ENCODE measurements at places on chromosomes 1 and 21.

GRCh38 chr1:45299981-45300668 lies 26.6 kb upstream of the HPDL start:
- DNase-seq, result peak; percentile 32

DNA sequence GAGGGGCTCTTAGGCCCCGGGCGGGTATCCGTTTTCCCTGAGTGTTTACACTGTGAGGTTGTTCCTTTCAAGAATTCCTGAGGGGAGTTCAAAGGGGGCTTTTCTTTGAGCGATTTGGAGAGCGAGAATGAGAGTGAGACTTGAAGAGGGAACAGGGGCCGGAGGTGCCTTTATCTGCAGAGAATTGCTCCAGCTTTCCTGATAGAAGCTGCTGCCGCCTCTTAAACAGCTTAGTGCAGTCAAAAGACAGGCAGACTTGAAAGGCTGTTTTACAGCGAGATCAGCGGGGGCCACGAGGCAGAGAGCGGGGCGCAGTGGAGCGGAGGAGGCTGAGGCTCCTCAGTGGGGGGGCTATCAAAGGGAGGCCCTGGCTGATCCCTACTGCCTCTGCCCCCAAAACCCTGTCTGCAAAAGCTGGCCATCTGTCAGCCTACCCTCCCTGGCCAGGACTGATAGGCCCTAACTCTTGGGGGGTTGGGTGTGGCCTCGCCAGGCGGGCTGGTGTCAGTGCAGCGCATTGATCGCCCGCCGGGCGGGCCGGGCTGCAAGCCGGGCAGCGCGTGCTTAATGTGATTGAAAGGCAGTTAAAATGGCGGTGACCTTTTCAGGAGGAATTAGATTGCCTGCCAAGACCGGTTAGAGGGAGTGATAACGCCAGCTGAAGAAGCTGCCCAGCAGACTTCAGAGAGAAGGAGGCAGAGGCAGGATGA lies 36.4 kb downstream of the TMEM53 start:
- no peak for DNase-seq

- DNase-seq, result no peak
Observed at GRCh38 chr1:65979136-65980044, 186.7 kb downstream of the PDE4B start.

DNA sequence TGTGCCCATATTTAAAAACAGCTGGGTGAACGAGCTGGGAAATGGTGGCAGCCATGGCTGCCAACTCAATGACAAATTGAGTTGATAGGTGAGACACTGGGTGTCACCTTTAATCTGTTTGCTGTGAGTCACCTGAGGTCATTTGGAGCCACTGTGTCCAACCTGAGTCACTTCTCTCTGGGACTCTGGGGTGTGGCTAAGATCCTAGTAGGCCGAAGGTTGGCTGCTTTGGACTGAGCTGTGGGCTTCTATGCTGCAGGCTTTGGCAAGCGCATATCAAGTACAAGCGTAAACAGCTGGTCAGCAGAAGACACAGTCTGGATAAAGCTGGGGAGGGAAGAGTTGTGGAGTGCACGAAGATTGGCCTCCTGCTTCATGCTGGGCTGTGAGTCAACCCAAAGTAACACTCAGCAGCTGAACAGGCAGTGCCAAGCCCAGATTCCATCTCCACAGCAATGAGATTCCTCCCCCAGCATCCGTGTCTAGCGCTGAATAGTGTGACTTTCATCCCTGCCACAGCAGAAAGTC lies 24.0 kb downstream of the TEX35 start:
- no peak for DNase-seq

DNA sequence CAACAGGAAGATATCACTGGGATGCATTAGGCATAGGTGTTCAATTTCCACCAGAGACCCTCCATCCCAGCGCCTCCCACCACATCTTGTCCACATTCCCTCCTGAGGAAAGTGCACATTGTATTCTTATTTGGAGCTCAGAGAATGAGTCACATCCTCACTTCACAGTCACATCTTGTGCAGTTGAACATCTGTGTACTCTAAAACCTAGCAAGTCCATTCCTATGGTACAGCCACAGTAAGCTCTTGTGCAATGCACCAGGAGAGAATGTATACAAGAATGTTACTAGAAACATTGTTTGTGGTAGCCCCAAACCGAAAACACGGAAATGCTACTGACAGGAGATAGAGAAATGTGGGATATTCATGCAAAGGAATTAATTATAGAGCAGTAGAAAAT lies 1.6 kb upstream of the KDF1 start:
- DNase-seq, result no peak

DNA sequence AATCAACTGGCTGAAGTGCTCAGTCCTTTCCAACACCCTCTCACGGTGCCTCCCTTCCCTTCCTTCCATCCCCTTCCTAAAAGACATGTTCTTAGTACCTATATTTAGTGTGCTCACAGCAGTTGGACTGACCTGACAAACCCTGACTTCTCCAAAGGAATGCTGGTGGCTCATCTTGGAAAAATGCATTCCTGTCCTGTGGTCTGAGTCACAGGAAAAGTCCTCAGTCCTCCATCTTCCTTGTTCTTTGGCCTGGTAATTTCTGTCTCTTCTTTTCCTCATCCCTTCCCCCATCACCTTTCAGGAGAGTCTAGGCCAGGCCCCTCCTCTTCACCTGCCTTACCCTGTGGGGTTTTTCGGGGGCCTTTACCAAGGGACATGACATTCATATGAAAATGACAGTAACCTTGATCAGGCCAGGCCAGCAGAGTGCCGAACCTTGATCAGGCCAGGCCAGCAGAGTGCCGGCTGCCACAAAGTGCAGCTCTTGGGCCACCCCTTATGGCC lies 7.2 kb downstream of the ATP1B1 start:
- no peak for DNase-seq

DNA sequence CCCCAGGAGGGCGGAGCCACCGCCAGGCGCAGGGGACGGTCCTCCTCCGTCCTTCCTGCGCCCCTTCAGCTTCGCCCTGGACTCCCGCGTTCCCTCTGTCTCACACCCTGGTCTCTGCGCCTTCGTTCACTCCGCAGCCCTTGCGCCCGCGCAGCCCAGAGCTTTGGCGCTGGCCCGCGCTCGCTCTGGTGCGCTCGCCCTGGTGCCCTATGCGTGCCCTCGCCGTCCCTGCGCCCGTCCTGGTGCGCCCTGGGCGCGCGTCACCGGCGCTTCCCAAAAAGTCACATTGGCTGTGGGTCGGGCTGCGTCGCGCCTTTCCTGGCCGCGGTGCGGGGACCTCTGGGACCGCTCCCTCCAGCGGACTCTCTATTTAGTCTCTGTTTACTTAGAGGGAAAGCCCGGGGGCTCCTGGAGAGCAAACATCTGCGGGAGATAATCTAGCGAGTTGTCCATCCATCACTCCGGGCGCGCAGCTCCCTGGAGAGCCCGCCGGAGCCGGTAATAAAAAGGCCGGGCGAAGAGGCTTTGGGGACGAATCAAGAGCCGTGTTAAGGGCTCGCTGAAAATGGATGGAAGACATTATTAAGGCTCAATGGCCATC lies 178.6 kb downstream of the PRDM16 start:
- no peak for DNase-seq

GRCh38 chr1:210129092-210129491 lies 103.5 kb upstream of the SERTAD4 start:
- DNase-seq, result no peak

DNA sequence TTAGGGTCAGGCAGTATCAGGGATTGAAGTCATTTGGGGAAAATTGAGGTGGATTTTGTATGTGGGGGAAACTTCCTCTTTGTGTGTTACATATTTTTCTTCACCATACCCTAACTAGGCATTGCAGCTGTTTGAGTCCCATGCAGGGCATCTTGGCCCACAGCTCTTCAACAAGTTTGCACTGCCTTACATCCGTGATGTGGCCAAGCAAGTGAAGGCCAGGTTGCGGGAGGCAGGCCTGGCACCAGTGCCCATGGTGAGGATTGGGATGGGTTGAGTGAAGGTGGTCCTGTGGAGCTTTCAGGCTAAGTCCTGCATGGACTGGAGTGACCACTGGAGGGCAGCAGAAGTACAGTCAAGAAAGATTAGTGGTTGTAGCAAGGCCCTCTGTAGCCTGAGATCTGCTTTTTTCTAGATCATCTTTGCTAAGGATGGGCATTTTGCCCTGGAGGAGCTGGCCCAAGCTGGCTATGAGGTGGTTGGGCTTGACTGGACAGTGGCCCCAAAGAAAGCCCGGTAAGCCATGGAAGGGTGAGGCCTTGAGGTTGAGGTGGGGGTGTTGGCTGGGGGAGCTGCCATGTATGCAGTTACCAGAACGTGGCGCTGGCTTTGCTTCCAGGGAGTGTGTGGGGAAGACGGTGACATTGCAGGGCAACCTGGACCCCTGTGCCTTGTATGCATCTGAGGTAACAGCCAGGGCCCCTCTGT lies 2.4 kb downstream of the UROD start:
- peak; percentile 81 for DNase-seq
